ENCODE measurements at places on chromosomes 12 and 14.

DNA sequence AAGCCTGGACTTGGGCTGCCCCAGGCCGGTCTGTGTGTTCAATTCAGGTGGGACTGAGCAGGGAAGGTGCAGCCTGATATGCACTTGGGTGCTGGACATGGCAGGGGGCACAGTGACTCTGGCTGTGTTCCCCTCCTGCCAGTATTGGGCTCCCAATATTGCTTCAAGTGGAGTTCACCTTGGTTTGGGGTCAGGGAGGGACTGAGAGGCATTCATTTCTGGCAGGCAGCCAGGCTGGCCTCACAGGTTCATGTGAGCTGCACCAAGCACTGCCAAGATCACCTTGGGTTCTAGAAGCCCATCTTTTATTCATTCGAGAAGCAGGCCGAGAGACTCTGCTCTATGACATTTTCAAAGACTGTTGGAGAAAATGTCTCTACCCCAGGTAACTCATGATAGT, 245.0 kb downstream of the CHST11 start:
- DNase-seq: no peak

DNA sequence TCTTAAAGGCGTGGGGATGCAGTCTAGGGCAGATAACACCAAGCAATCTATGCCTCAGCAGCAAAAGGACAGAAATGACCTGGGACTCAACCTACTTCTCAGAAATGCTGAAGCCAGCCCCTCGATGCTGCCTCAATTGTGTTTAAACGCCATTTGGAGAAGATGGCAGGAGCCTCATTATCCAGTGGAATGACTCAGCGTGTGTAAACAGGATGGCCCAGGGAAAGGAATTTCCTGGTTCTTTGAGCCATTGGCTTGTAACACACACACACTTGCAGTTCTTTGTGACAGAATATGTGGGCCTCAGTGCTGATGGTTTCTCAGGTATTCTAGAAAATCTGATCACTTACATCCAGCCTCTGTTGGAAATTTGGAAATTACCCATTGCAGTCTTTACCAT, 154.3 kb downstream of the NTF3 start:
- DNase-seq: no peak

DNA sequence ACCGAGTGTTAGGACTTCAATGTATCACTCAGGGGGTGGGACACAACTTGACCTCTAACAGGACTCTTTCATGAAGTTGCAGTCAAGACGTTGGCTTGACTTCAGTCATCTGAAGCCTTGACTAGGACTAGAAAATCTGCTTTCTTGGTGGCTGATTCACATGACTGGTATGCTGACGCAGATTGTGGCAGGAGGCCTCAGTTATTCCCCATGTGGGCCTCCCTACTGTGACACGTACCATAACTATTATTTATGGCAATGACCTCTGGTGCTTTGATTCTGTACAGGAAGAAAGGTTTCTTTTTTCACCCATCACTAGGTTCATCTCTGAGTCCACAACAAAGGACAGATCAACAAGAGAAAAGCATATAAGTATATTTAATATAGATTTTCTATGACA, 270.4 kb downstream of the NEDD1 start:
- DNase-seq: no peak

GRCh38 chr12:66072135-66072534, 58.4 kb downstream of the LLPH start:
- no peak for DNase-seq

DNA sequence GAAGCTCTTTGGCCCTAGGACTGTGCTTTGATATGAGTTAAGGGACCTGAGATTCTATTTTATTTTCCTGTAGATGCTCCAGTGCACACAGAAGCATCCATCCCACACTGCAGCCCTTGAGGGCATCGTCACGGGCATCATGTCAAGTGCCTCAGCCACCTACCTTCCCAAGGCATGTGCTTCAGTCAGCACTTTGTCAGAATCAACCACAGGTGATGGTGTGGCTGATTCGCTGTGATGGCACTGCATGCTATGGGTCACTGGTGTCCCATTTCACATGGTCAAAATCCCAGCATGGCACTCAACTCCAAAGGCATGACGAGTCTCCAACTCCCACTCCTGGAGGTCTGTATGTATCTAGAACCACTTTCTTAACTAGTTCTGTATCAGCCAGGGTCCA, 100.8 kb downstream of the AACS start:
- no peak for DNase-seq

- no peak for DNase-seq
These were observed 172.0 kb upstream of the PELI2 start for GRCh38 chr14:55946231-55946630.

GRCh38 chr12:57640175-57641042, 7.4 kb upstream of the B4GALNT1 start:
- no peak for DNase-seq

DNA sequence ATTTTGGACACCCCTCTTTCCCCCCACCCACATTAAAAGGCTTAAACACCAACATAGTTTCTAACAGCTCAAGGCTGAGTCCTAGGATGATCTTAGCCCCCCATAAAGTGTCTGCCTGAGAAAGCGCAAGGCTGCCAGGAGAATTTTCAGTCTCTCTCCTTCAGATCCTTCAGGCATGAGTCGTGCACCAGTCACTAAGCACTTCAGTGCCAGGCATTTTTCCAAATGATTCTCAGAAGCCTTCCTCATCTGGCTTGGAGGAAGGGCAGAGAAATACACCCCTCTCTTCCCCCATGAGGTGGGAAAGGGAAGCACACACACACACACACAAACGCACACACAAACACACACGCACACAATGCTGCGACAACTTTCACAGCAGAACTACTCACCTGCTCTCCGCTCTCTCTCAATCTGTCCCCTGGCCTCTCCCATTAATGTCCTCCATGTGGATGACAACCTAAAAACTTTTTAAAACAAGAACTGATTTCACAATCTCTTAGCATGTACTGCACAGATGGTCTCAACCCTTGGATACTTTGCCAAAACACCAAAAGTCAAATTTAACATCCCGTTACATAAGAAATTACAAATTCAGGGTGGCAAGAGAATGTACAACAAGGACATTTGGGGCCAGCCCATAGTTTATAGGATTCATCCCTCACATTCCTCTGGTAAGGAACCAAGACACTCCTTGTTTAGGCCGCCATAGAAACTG, 49.8 kb downstream of the CKAP4 start:
- DNase-seq: no peak

DNA sequence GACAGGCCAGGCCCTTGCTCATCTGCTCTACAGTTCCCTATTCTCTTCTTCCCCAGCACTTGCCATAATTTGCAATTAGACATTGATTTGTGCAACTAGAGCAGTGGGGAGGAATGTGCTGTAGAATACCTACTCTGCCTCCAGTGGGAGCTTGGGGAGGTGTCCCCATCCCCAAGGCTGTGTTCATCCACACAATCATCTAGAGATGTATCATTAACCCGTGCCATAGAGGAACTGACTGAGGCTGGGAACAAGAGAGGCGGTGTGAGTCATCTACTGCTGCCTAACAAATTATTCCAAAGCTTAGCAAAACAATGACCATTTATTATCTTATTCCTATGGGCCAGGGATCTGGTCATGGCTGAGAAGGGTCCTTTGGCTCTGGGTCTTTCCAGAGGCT, 5.1 kb upstream of the OTUB2 start:
- DNase-seq: no peak

- no peak for DNase-seq
These were observed 525 bp upstream of the FAR2 start for GRCh38 chr12:29148596-29148910.

GRCh38 chr14:84250893-84251292, 1279.1 kb upstream of the FLRT2 start:
- DNase-seq: no peak

DNA sequence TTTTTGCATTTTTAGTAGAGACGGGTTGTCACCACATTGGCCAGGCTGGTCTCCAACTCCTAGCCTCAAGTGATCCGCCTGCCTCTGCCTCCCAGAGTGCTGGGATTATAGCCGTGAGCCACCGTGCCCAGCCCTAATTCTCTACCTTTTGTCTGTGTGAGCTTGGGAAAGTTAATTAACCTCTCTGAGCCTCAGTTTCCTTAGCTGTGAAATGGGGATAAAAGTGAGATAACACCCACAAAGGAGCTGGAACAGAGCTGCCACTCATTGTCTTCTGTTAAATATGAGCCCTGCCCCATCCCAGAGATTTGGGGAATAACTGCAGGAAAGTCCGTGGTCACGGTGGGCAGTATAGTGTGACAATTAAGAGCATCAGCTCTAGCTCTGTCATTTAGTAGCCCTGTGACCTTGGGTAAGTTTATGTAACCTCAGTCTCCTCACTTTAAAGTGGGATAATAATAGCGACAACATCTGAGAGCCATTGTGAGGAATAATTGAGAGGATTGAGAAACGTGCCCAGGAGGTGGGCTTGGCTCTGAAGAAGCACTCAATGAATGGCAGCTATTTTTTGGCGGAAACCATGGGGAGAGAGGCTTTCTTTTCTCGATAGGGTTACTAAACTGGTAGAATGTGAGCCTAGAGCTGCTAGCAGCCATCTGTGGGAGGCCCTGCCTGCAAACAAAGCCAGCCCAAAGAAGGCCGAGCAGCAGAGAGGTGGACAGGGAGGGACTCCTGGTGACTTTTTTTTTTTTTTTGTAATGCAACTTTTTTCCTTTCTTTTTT, 60.8 kb upstream of the MED13L start:
- no peak for DNase-seq

DNA sequence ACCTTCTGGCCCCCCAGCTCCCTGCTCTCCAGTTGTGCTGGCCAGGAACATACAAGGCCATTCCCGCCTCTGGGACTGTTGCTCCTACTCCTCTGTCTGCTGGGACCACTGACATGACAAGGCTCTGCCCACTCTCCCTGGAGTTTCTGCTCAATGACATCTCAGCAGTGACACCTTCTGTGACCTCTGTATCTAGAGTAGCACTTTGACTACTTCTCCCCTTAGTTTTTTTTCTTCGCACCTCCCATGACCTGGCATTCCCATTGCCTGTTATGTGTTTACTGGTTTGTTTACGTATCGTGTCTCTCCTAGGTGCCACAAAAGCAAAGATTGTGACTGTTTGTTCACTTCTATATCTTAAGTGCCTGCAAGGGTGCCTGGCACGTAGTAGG, 40.1 kb upstream of the TMEM263 start:
- DNase-seq: no peak

- no peak for DNase-seq
These were observed 72.0 kb downstream of the C12orf56 start for GRCh38 chr12:64318605-64319004.

- DNase-seq: no peak
These were observed 9.8 kb downstream of the SLC38A1 start for GRCh38 chr12:46259071-46259470.

DNA sequence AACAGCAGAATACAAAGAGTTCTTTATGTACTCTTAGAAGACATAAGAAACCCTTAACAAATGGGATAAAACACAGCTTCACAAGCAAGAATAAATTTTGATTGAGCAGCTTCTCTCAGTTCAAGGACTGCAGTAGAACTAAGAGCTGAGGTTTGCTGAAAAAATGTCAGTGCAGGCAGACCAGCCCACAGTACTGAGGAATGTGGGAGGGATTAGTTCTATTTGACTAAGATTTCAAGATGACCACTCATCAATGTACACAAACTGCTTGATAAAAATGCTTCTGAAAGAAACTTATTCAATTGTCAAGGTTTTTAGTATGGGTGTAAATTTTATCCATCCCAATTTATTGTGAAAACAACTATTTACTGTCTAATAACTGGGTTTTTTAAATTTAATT, 138.4 kb downstream of the SEC23A start:
- no peak for DNase-seq

GRCh38 chr14:36619853-36620252, 37.4 kb upstream of the NKX2-8 start:
- no peak for DNase-seq

GRCh38 chr12:4164559-4165558, 108.7 kb upstream of the CCND2 start:
- peak; percentile 78 for DNase-seq
